CD8-positive, alpha-beta T cell (primary cell): ENCODE measurements at places on chromosomes 1 and 21.

- no peak for DNase-seq
These were observed 32.8 kb upstream of the ABCD3 start for GRCh38 chr1:94385308-94385929.

GRCh38 chr1:212118167-212118871 lies 82.8 kb downstream of the DTL start:
- DNase-seq, result no peak

DNA sequence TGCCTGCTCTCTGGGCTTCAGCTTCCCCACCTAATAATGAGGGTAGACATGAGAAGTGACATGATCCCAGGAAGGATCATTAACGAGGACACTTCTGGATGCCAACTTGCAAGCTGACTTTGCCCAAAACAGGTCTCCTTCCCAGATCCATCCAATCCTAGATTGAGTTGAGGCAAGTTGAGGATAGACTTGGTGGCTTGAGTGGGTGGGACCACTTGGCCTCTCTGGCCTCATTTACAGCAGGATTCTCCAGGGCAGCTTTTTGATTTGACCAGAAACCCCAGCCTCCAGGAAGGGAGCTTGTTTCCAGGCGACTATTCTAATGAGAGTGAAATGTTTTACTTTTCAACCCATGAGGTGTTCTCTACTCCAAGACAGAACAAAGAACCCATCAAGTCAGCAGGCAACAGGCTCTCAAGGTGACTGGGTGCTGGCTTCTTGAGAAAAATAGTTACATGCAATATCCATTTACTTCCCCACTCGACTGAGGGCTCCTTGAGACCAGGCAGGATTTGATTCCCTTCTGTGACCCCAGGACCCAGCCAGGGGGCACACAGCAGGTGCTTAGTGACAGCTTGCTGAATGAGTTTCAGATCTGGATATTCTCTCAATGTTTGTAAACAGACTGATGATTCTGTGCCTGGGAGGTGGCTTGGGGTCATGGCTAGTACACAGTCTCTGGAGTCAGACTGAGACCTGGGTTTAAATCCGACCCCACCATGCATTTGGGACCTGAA lies 128.2 kb downstream of the DMRTB1 start:
- no peak for DNase-seq

- peak; percentile 64 for DNase-seq
These were observed 19.5 kb upstream of the NCMAP start for GRCh38 chr1:24536391-24536840.

GRCh38 chr1:178412400-178412770 lies 84.4 kb downstream of the CLEC20A start:
- DNase-seq, result no peak

DNA sequence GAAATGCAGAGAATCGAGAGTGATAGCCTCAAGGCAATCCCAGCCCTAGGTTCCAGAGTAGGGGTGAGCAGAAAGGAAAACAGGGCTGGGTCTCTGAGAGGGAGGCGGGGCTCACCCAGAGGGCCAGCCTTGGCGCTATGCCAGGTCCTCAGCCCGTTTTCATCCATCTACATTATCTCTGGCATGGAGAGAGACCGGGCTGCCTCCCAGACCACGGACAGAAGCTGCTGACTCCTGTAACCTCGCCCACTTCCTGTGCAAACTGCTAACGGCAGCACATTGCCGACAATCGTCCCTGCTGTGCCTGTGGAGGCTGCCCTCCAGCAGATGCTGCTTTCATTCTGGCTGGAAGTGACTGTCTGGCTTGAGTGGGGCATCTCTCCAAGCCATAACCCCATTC lies 569.1 kb downstream of the NPHP4 start:
- DNase-seq, result no peak

DNA sequence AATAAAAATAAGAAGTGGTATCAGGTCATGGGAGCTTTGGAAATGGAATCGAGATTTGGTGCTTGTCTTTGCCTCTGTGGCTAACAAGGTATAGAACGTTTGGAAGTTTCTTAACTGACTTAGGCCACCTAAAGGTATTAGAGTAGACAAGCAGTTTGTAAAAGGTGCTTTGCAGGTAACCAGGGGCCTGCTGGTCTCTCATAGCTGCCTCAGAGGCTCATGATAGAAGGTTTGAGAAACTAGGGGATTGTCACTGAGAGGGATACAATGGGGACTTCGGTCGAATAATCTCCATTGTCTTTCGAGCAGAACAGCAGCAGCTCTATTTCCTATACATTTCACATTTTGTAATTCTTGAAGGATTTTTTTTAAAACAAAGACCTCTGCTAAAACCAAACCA lies 37.6 kb downstream of the C21orf91 start:
- DNase-seq, result no peak

GRCh38 chr1:8360493-8361197 lies 42.7 kb downstream of the SLC45A1 start:
- DNase-seq, result no peak

DNA sequence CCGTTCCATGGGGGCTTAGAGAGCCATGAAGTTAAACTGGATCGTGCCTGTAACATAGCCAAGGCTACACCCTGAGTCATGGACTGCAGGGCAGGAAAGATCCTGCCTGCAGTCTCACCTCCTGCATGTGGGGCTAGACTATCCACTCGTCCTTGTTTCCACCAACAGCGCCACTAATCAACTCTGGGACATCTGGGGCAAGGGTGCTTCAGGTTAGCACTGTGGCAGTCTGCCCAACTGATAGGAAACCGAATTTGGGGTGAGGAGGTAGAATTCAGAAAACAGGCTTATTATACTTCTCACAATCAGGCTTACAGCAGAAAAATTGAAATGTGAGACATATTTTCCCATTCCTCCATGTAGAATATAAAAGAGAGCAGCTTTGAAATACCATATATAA lies 85.2 kb upstream of the ADAM30 start:
- no peak for DNase-seq

GRCh38 chr1:242428399-242429190 lies 95.9 kb downstream of the PLD5 start:
- no peak for DNase-seq

DNA sequence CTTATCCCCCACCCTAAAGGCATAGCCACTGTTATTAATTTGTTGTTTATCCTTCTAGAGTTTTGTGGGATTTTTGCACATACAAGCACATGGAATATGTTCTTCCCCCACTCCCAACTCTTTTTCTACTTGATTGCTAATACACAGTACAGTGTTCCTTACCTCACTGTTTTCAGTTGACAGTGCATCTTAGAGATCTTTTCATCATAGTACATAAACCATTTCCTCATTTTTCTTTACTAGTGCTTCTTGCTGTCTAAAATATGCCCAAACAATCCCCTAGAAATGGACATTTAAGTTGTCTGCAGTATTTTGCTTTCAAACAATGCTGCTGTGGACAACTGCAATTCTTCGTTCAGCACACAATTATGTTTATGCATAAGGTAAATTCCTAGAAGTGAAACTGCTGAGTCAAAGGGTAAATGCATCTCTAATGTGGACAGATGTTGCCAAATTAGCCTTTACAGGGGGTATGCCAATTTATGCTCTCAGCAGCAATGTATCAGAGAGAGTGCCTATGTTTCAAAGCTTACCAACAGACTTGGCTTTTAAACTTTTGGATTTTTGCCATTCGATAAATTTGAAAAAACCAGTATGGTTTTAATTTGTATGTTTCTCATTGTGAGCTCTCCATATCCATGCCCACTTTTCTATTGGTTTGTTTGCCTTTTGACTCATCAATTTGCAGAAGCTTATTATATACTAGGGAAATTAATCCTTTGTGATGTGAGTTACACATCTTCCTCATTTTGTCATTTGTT lies 132.6 kb downstream of the MRPS6 start:
- no peak for DNase-seq

DNA sequence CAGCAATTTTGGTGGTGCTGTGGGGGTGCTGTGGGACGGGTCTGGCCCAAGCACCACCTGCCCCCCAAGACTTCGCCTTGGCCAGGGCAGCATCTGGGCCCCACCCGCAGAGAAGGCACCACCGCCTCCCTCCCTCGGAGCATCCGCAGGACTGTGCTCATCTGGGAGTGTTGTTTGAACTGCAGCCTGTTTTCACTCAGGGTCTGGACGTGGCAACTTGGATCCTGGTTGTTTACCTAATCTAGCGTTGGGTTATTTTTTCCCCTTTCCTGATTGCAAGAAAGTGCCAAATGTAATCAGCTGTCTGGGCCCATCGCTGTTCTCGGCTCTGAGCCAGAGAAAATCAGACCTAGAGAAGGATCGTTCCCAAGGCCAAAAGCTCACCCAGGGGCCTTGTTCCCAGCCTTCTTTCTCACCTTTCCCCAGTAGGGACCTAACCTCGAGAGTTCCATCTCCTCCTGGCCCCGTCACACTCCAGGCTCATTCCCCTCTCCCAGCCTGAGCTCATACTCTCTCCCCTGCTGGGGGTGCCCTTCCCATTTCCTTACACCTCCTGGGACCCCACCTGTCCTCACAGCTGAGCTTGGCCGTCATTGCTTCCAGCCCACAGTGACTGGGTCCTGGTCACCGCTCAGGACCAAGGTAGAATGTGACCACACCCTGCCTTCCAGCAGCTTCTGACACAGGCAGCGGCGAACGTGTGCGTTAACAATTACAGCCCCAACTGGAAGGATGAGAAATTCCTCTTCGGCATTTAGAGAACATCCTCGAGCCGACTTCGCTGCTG lies 72.0 kb upstream of the FAM20B start:
- no peak for DNase-seq

DNA sequence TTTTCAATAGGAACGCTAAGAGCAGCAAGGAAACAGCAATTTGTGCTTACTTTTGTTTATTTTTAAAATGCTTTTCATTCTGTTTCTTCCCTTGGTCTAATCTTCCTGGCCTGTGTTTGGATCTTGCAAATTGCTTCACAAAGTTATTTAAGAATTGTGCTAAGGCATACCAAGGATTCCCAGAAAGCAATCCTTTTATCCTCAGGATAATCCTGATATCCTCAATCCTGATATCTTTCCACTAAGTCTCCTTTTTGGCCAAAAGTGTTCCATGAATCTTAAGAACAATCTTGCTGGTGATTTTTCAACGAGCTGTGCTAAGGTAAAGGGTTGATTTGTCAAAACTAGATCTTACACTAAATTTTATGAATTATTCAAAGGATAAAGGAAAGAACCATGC lies 1577.9 kb downstream of the PLA2G4A start:
- no peak for DNase-seq

DNA sequence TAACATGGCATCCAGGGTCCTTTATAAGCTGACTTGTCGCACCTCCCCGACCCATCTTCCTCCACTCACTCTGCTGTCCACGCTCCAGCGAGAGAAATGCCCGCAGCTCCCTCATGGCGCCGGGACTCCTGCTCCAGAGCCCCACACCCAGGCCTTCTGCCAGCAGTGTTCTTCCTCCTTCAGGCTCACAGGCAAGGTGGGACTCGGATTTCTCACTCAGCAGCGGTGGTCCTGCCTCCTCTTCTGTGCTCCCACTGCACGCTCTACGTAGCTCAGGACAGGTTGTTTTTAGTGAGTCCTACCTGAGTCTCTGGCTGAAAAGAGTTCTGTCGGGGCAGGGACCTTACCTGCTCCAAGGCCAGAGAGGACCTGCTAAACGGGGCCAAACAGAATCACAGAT lies 11.2 kb downstream of the THEMIS2 start:
- no peak for DNase-seq

- DNase-seq, result peak; percentile 88
These were observed 26.5 kb upstream of the NTPCR start for GRCh38 chr1:232923739-232924386.
